ENCODE measurements at places on chromosomes 16 and 17.

- DNase-seq: peak; percentile 54
Measured at GRCh38 chr16:15672514-15673167, 22.6 kb downstream of the NDE1 start.

GRCh38 chr17:49585422-49586027 lies 9.9 kb downstream of the NXPH3 start:
- no peak for DNase-seq

- no peak for DNase-seq
Measured at GRCh38 chr17:35641032-35641431, 53.9 kb downstream of the AP2B1 start.

- no peak for DNase-seq
Measured at GRCh38 chr16:70576431-70577255, 53.0 kb downstream of the SF3B3 start.

- no peak for DNase-seq
Measured at GRCh38 chr16:27233731-27234130, 30.4 kb downstream of the KDM8 start.

Measured in activated CD4-positive, CD25-positive, alpha-beta regulatory T cell (primary cell).